Activated CD8-positive, alpha-beta T cell treated with anti-CD3 and anti-CD28 coated beads, Interleukin-2, amount 10 ng/mL, durations not matched to agents 7 days and 5 days (primary cell): ENCODE measurements at places on chromosomes 2 and 18. TPM values are rescaled to one million over a fixed set of nuclear protein-coding genes. Genes with fewer than 3 reads are reported as not detected.
A peak's percentile ranks its signal among the peaks of the same experiment; 100 is the strongest.

GRCh38 chr2:171841996-171842395, 52.0 kb downstream of the SLC25A12 start:
- no peak for DNase-seq

DNA sequence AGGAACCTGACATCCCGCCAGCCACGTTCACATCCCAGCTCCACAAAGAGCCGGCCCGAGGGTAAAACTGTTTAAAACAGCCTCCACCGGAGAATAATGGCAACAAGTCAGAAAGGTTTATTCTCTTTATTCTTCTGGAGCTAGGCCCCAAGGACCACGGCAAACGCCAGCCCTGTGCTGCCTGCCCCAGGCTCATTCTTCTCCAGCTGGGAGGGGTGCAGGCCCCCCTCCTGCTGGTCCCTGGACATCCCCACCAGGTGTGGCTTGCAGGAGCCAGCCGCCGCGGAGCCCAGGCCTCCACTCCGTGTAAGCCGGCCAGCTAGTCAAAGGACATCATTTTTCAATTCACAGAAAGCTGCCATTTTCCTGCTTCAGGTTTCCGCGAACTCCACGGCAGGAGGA, 65.8 kb upstream of the SALL3 start:
- DNase-seq: no peak

Gene C2orf81
- 1.5 TPM for total RNA-seq

- peak; percentile 65 for DNase-seq
Measured at GRCh38 chr2:191126386-191127085, 24.3 kb downstream of the STAT4 start.

DNA sequence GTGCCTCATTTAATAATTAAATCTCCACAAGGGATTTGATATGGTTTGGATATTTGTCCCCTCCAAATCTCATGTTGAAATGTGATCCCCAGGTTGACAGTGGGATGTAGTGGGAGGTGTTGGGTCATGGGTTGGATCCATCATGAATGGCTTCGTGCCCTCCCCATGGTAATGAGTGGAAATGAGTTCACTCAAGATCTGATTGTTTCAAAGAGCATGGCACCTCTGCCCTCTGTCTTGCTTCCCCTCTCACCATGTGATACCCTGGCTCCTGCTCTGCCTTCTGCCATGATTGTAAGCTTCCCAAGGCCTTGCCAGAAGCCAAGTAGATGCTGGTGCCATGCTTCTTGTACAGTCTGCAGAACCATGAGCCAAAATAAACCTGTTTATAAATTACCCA, 15.0 kb upstream of the RAB27B start:
- DNase-seq: no peak

GRCh38 chr18:67475673-67476072, 40.8 kb downstream of the DSEL start:
- no peak for DNase-seq

- no peak for DNase-seq
Measured at GRCh38 chr2:62713837-62714236, 8.3 kb downstream of the EHBP1 start.

GRCh38 chr2:174059884-174060244, 94.7 kb upstream of the SP3 start:
- no peak for DNase-seq

Gene KIAA2012
- not detected for total RNA-seq

Gene ACOXL
- total RNA-seq: not detected

- DNase-seq: no peak
Measured at GRCh38 chr2:32838949-32839348, 107.8 kb upstream of the LTBP1 start.

- DNase-seq: no peak
Measured at GRCh38 chr2:30444273-30444672, 2.8 kb upstream of the LCLAT1 start.

Gene CHRNG
- not detected for total RNA-seq

- DNase-seq: no peak
Measured at GRCh38 chr2:239789711-239790110, 235.4 kb downstream of the NDUFA10 start.
